RPMI7951 (cell line): ENCODE measurements at places on chromosomes 5 and 9.

GRCh38 chr9:127949827-127950512 lies 12.3 kb upstream of the DPM2 start:
- no peak for DNase-seq

GRCh38 chr5:122392824-122393223 lies 80.8 kb downstream of the SNCAIP start:
- no peak for DNase-seq

GRCh38 chr5:128905568-128906110 lies 59.6 kb upstream of the SLC27A6 start:
- DNase-seq, result peak; percentile 26

- peak; percentile 17 for DNase-seq
These were observed 513.4 kb upstream of the MEF2C start for GRCh38 chr5:89396278-89396954.

DNA sequence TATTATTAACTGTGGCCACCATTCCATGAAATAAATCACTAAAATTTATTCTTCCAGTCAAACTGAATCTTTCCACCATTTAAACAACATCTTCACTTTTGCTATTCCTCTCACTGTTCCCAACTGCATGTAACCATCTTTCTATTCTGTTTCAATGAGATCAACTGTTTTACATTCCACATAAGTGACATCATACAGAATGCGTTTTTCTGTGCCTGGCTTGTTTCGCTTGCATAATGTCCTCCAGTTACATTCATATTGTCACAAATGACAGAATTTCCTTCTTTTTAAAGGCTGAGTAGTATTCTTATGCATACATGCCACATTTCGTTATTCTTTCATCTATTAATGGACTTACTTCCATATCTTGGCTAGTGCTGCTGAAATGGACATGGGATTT lies 738.2 kb downstream of the SEMA5A start:
- peak; percentile 29 for DNase-seq

DNA sequence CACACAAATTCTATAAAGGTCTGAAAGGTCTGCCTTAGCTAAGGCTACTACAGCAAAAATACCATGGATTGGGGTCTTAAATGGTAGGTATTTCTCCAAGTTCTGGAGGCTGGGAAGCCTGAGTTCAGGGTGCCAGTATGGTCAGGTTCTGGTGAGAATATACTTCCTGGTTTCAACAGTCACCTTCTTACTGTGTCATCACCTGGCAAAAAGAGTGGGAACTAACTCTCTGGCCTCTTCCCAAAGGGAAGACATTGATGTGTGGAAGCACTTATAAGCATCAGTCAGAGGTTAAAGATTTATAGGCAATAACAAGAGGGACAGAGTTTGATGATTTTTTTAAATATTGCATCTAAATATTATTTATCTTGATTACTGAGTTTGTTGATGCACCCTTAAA lies 53.0 kb downstream of the ZNF622 start:
- DNase-seq, result no peak

GRCh38 chr5:126624534-126624933 lies 23.8 kb downstream of the PHAX start:
- DNase-seq, result peak; percentile 85

GRCh38 chr5:73596705-73597328 lies 29.2 kb upstream of the ARHGEF28 start:
- peak; percentile 51 for DNase-seq

DNA sequence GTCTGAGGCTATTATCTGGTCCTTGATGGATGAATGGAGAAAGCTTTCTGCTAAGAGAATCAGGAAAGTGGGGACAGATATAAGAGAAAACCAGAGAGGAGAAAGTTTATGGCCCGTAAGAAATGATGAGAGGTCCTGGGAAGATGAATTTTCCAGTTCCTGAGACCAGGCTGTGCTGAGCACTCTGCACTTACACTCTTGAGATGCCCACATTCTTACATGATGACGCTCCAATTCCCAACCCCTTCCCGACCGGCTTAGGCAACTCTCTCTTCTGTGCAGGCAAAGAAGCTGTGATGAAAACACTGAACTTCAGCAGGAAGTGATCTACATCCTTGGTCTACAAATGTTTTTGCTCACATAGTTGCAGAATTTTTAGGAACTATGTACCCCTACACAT lies 417.0 kb downstream of the ARHGEF28 start:
- peak; percentile 82 for DNase-seq

DNA sequence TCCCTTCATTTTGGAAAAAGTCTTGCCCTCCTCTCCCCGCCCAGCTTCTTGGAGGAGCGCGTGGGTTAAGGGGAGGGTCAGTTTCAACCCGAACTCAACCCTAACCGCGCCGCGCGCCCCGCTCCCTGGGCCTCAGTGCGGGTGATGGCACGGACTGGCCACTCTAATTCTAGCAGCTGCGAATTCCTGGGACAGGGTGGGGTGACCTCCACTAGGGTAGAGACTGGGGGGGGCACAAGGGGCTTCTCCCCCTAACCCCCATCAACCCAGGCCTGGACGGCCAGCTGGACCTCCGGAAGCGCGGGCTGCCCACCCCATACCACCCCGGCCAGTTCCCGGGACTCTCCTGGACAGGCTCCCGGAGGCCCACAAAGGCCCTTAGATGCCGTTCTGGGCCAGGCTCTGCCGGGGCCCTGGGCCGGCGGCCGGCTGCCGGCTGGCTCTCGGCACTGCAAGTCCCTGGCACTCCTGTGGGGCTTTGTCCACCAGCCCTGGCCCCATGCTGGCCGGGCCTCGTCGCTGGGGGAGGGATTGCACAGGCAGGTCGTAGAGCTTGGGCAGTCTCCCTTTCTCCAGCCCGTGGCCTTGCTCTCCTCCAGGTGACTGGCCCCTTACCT lies 7.2 kb upstream of the PSD2 start:
- no peak for DNase-seq

DNA sequence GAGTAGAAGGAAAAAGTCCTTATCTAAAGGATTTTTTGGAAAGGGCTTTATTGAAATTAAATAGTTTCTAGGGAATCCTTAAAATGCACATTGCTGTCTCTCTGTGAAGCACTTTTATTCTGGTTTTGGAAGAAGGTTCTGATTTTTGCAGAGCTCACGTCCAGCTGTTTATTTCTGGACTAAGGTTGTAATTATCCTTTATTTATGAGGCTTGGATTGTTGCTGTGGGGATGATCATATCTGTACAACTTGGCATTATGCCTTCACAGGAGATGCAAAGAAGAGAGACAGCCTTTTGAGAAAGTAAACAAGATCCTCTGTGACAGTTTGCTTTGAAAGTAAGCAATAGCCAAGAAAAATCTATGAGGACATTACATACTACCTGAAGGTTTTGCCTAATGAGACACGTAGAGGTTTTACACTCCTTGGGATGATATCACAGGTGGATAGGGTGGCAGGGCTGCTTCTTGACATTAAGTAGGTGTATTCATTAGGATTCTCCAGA lies 14.6 kb downstream of the SMARCA2 start:
- no peak for DNase-seq

- DNase-seq, result no peak
These were observed 506 bp downstream of the ADAMTS19 start for GRCh38 chr5:129460672-129460935.

DNA sequence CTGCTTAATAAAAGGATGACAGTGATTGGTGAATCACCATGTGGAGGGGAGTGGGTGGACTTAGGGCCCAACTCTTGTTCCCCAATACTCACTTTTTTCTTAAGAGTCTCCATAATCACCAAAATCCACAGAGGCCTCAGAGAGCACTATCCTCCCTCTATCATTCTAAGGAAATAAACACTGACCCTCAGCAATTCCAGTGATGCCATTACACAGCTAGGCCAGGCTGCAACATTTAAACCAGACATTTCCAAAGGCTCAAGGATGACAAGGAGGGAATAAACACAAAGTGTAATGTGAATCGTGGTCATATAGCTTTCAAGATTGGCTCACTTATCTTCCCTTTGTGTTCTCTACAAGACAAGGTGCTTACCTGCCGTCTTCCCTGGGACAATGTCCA lies 2.4 kb upstream of the ARSI start:
- no peak for DNase-seq

- no peak for DNase-seq
These were observed 209.5 kb downstream of the GNA14 start for GRCh38 chr9:77438653-77439052.

- DNase-seq, result no peak
These were observed 177.1 kb downstream of the NFIB start for GRCh38 chr9:14136646-14137370.

GRCh38 chr5:16737209-16737608 lies 120.4 kb upstream of the RETREG1 start:
- DNase-seq, result no peak

- no peak for DNase-seq
These were observed 65.3 kb upstream of the ADAMTS2 start for GRCh38 chr5:179410291-179411160.

DNA sequence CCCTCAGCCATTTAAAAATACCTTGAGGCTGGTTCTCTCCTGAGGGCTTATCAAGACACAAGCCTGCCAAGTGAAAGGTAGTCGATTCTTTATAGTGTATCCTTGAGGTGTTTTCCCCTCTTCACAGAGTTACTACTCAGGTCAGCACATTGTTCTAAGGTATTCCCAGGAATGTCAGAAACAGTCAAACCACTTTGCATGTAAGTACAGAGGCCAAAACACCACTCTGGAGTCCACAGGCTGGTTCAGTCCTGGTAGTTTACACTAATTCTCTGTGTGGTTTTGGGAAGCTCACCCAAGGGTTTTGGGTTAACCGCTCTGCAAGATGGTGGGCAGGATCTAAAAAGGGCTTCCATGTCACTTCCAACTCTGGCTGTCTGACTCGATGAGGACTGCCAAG lies 162.3 kb upstream of the PPP2R2B start:
- DNase-seq, result no peak

DNA sequence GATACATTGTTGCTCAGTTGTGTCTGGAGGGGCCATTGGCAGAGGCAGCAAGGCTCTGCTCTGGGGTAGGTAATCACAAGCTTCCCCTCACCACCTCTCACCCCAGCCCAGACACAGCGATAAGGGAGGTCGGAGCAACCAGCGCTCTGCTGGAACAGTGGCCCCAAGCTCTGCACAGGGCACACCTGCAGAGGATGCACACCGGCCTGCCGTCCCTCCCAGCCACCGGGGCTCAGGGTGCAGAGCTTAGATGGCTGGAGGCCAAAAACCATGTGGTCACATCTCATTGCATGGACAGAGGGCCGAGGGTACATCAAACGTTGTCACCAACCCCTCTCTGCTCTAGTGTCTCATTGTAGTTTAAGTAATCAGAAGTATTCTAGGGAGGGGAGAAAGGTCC lies 95.4 kb upstream of the ICE1 start:
- no peak for DNase-seq

DNA sequence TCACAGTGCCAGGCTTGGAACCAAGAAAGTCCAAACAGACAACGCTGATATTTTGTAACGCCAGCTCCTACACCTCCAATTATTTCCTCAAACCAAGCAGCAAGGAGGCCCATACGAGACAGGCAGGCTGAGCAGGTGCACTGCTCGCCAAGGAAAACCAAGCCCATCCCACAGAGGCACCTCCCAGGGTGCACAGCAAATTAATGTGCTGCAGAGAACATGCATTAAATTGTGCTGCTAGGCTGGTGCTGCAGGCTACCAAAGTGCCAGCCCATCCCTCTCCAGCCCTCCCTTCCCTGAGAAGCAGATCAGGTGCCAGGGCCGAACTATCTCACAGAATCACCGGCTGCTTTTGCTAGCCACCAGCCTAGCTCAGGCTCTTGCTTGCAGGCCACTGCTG lies 137.8 kb downstream of the PAX5 start:
- no peak for DNase-seq
